ENCODE measurements at places on chromosomes 16 and 17. TPM values are rescaled to one million over a fixed set of nuclear protein-coding genes. Genes with fewer than 3 reads are reported as not detected.

- peaks cover 61% of the 10 kb centered on the region for H3K4me1 ChIP-seq
- H3K4me3 ChIP-seq: no peak overlapping the region
- H3K27me3 ChIP-seq: peaks cover 7% of the 10 kb centered on the region
- peak; percentile 54 for DNase-seq
- H3K36me3 ChIP-seq: no peaks in the 10 kb centered on the region
Observed at GRCh38 chr16:49598383-49599170, 225.0 kb downstream of the C16orf78 start.

The LGALS9B gene
- total RNA-seq: 0.29 TPM

The PRCD gene
- 0.33 TPM for total RNA-seq

The MSLN gene
- 0.81 TPM for total RNA-seq

The WDR59 gene
- total RNA-seq: 88.9 TPM

Measured in type B pancreatic cell (in vitro differentiated cells).